ENCODE measurements at places on chromosomes 5 and 9.

- DNase-seq: no peak
Observed at GRCh38 chr5:106640511-106640910, 1030.2 kb downstream of the EFNA5 start.

DNA sequence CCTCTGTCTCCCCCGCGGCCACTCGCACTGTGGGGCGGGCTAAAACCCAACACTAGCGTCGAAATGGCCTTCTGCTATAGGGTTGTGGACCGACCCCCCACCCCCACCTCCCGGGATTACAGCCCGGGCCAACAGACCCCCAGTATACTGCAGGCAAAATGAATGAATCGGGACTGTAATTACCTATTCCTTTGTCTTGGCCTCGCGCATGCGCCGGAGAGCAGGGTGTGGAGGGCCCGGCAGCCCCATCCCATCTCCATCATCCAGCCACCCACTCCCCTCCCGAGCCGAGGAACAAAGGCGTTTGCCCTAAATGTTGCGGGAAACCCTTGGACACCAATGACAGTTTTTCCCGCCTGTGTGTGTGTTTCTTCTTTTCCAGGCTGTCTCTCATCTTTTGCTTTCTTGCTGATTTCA lies 1.6 kb downstream of the BASP1 start:
- no peak for DNase-seq

DNA sequence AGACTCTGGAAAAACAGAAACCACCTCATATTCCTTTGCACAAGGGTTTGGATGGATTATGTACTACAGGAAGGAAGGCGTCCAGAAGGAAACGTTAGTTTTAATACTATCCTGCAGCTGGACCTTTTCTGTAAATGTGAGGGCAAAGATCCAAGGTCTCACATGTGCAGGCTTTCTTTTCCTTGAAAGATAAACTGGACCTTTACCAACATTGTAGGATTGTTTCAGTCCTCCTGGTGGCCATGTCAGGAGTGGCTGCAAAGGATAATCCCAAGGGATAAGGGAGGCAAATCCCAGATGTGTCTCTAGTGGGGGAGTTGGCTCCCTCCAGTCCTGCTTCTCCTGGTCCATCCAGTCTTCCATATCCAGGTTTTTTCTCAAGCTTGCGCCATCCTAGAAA lies 397.5 kb downstream of the HTR1A start:
- no peak for DNase-seq

DNA sequence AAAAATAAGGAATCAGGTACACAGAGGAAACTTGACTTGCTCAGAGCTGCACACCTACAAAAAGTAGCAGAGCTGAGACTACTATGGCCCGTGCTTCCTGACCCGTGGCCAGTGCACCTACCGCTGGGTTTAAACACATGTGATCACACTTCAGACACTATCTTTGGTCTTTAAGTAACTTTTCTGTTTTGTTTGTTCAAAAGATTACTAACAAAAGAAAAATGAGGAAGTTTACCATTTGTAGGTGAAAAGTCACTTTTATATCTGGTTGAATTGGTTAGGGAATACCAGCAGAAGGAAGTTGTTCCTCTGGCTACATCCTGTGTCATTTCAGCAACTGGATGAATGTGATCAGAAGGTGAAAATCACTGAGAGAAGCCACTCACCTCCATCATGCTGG lies 6.5 kb upstream of the SYK start:
- no peak for DNase-seq

DNA sequence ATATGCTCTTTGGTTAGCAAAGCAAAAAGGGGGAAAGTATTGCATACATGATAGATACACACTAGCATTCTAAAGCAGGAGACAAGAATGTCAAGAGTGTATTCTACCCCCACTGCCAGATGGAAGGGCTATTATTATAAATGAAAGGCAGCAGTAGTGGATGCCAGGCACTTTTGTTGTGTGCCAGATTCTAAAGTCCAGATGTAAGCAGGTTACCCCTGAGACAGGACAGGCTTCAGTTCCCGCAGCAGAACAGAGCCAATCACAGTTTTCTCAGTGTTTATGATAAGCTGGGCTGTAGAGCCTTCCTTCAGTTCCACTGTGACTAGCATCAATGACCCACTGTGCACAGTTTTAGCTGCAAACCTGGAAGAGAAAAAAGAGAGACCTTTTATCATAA lies 226.6 kb upstream of the TBCA start:
- no peak for DNase-seq

DNA sequence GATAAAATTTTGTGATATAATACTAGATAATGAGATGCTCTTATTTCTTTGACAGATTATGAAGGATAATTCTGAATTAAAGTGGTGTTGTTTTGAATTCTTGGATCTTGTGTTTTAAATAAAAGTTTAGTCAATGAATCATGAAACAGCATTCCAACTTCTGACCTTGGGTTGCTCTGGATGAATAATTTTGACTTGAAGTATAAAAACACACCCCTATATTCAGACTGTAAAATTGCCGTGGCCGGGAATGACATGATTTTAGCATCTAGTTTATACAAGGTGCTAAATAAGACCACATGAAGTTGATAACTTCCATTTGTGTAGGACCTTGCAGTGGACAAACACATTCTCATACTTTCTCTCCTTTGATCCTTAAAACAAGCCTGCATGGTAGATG lies 67.2 kb upstream of the DAP start:
- DNase-seq: no peak

DNA sequence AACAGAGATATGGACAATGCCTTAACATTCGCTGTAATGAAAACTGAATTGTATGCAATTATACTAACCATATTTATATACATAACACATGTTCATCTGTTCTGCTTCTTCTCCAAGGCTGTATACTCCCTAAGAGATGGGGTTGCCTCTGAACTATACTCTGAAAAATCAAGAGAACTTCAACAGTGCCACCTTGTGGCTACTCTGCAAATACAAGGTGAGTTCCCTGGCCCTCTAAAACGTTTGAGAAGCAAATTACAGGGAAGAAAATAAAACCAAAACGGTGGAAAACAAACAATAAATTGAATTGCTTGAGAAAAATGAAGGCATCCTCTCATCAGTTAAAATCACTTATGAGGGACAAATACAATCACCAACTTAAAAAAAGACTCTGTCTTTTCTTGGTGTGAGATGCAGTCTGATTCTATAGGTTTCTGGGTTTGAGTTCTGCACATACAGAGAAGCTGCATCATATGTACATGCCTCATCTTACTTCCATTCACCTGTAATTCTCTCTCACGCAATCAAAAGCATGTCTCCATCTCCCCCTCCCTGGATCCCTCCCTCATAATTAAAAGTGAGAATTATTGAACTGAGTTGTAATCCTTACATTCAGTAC lies 98.6 kb downstream of the FBXW11 start:
- DNase-seq: no peak

GRCh38 chr5:133386662-133387061 lies 225.7 kb downstream of the FSTL4 start:
- DNase-seq: no peak

- no peak for DNase-seq
Observed at GRCh38 chr5:14816999-14817761, 54.4 kb downstream of the ANKH start.

DNA sequence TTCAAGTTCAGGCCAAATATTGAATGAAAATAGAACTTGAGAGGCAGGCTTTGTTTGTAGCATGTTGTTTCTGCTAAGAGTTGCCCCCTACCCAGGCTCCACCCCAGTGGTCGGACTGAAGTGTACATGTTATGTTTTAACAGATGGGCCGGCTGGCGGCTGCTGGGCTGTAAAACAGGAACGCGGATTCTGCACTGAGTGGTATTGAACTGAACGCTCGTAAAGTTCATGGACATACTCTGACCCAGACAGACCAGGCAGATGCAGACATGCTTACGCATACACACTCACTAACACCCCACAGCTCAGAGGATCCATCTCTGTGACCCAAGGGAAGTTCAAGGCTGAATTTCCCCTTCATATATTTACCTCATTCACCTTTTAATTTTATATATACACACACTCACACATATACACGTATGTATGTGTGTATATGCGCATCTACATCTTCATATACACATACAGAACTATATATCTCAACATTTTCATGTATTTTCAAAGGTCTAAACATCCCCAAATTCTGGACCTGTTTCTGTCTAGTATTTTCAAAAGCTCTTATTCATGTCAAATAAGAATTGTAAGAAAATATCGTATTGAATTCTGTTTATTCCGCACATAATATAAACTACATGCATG lies 1.4 kb downstream of the MARCHF3 start:
- DNase-seq: no peak

DNA sequence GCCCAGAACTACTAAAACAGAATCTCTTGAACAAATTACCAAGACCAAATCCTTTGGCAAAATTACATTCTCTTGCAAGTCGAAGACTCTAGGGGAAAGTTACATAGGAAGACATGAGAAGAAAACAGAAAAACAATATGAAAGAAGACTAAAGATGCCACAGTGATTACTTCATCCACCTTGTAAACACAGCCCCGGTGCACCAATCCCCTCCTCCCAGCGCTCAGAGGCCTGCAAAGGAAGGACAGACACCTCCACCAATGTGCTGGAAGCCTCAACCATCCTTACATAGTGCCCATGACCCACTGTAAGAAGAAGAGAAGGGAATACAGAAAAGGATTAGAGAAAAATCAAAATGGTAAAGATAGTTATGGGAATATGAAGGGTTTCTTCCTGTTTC lies 218.5 kb downstream of the SPOCK1 start:
- DNase-seq: no peak

DNA sequence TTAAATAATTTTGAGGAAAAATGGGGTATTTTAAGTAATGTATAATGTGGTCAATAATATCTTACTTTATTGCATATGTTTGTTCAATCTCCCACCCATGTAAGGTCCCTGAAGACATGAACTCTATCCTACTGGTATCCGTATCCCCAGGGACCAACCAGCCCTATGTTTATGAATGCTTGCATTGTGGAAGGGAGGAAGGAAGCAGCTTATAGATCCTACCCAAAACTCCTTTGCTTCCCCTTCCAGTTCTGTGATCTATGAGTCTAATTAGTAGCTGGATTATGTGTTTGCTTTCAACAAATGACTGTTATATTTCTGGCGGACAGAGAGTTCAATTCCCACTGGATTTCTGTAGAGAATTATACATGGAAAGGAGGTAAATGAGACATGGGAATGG lies 45.6 kb downstream of the CNTRL start:
- DNase-seq: no peak

DNA sequence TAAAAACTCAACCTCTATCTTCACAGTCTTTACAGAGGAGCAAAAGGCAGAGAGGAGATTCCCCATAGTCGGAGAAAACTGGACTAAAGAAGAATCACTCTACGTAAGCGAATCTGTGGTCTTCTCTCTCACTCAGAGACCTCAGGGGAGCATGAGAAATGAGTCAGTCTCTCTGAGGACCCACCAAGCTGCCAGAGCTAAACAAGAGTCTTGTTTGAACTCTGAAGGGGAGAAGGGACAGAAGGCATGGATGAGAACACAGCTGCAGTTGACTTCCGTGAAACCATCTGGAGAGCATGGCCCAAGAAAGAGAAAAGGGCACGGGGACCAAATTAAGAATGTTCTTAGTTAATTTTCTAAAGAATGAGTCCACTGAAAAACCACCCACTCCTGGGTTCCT lies 12.8 kb upstream of the MAN2A1 start:
- DNase-seq: no peak

DNA sequence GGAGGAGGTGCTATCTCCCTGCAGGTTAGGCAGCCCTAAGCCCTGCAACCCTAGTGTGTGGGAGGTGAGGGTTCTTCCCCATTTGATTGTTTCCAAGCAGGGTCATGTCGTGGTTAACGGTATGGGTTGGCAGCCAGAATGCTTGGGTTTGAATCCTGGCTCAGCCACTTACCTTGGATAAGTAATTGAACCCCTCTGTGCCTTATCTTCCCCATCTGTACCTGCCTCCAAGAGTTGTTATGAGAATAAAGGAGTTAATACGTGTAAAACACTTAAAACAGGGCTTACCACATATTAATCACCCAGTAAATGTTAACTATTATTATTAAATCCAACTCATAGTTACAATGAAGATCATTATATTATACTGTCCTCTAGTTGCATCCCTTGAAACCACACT lies 52.2 kb upstream of the SPATA31E1 start:
- no peak for DNase-seq

GRCh38 chr9:69121155-69122081 lies 52.7 kb upstream of the TJP2 start:
- DNase-seq: peak; percentile 12

DNA sequence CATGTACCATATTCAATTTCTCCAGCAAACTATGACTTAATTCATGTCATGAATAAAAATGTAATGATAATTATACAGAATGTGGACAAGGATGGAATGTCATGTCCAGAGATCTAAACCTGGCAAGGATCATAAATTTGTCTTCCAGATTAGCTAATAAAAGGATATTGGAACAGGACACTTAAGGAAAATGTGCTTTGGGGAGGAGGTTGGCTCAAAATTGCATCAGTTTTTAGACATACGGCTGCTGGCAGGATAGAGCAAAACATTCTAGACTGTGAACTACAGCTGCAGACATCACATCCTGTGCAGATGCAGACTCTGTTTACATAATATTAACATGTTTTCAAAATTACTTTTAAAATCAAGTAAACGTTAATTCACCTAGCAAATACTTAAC lies 248.4 kb downstream of the TLR4 start:
- no peak for DNase-seq

- no peak for DNase-seq
Observed at GRCh38 chr5:58315794-58316193, 144.1 kb downstream of the PLK2 start.

DNA sequence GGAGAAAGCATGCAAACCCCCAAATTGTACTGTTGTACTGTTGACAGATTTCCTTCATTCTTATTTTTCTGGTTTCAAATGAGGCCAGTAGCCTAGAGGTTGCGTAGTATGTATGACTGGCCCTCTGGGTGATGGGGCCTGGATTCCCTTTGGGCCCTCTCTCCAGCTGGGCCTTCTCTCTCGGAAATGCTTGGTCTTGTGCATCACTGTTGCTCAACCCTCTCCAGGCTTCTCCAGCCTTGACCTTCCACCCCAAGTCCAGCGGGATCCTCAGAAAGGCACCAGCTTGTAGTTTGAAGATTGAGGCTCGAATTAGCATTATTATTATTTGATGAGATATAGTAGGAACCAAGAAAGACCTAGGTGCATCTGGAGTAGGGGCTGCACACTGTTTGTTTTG lies 87.0 kb downstream of the ANGPTL2 start:
- no peak for DNase-seq

GRCh38 chr9:28464481-28465216 lies 891.4 kb upstream of the C9orf72 start:
- no peak for DNase-seq

- no peak for DNase-seq
Observed at GRCh38 chr9:16152276-16153101, 599.6 kb downstream of the CCDC171 start.

All from activated CD4-positive, alpha-beta T cell treated with anti-CD3 and anti-CD28 coated beads for 1 hour (primary cell).